ENCODE measurements at places on chromosomes 4 and X.
A peak's percentile ranks its signal among the peaks of the same experiment; 100 is the strongest.

DNA sequence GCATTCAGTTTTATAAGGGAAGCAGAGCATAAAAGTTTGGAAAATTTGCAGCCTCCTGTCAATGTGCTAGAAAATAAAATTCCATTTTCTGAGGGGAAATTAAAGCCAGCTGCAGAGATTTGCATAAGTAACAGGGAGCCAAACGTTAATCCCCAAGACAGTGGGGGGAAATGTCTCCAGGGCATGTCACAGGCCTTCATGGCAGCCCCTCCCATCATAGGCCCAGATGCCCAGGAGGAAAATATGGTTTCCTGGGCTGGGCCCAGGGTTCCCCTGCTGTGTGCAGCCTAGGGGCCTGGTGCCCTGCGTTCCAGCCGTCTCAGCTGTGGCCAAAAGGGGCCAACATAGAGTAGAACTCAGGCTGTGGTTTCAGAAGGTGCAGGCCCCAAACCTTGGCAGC lies 9.3 kb downstream of the RNF4 start:
- peaks cover 42% of the 10 kb centered on the region for H3K4me1 ChIP-seq
- H3K4me3 ChIP-seq = no peak overlapping the region
- no peaks in the 10 kb centered on the region for H3K27me3 ChIP-seq
- peak overlapping the region; percentile 6 for H3K27ac ChIP-seq
- no peak for DNase-seq

DNA sequence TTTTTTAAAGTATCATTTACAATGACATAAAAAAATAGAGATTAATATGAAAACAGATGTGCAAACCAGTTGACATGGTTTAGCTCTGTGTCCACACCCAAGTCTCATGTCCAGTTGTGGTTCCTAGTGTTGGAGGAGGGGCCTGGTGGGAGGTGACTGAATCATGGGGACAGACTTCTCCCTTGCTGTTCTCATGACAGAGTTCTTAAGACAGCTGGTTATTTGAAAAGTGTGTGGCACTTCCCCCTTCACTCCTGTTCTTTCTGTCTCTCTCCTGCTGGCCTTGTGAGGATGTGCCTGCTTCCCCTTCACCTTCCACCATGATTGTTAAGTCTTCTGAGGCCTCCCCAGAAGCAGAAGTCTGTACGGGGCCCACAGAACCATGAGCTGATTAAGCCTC lies 23.8 kb downstream of the CNOT6L start:
- H3K4me3 ChIP-seq = no peak overlapping the region
- H3K27me3 ChIP-seq = no peaks in the 10 kb centered on the region
- DNase-seq = no peak
- peaks cover 4% of the 10 kb centered on the region for H3K36me3 ChIP-seq
- H3K4me1 ChIP-seq = peaks cover 19% of the 10 kb centered on the region

GRCh38 chr4:169861593-169861992 lies 103.8 kb upstream of the HPF1 start:
- no peaks in the 10 kb centered on the region for H3K4me1 ChIP-seq
- no peak overlapping the region for H3K27ac ChIP-seq
- peaks cover 6% of the 10 kb centered on the region for H3K36me3 ChIP-seq
- no peak overlapping the region for H3K4me3 ChIP-seq
- H3K27me3 ChIP-seq = no peaks in the 10 kb centered on the region

DNA sequence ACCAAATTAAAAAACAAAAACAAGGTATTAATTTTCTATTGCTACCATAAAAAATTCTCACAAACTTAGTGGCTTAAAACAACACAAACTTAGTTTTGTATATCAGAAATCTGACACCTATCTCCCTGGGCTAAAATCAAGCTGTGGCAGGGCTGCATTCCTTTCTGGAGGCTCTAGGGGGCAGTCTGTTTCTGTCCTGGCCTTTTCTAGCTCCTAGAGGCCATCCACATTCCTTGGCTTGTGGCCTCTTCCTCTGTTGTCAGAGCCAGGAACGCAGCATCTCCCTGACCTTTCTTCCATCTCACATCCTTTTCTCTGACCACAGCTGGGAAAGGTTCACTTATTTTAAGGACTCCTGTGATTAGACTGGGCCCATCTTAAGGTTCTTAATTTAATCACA lies 38.9 kb upstream of the TLR2 start:
- peak; percentile 13 for DNase-seq
- H3K36me3 ChIP-seq = no peaks in the 10 kb centered on the region
- H3K4me3 ChIP-seq = no peak overlapping the region
- no peaks in the 10 kb centered on the region for H3K4me1 ChIP-seq
- no peak overlapping the region for H3K27ac ChIP-seq
- H3K27me3 ChIP-seq = no peaks in the 10 kb centered on the region

- no peak overlapping the region for H3K4me3 ChIP-seq
- no peak overlapping the region for H3K27ac ChIP-seq
- H3K36me3 ChIP-seq = no peaks in the 10 kb centered on the region
- H3K4me1 ChIP-seq = no peaks in the 10 kb centered on the region
Measured at GRCh38 chrX:44651358-44651757, 108.7 kb upstream of the FUNDC1 start.

DNA sequence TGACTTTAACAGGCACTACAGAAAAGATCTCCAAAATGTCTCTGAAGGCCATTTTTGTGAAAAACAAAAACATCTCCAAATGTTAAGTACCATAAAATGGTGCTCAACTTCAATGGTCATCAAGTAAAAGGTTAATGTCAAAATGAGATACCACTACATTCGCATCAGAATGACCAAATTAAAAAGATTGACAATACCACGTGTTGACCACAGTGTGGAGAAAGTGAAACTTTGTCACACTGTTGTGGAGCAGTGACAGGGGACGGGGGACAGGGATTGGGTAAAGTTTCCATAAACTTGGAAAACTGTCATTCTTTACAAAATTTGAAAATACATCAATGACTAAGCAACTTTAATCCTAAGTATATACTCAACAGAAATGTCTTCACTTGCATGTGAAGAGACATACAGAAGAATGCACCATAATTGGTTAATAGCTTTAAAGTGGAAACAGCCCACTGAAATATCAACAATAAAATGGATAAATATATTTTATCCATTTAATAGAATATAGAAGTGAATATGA lies 19.1 kb upstream of the CISD2 start:
- no peak overlapping the region for H3K27ac ChIP-seq
- H3K4me1 ChIP-seq = no peaks in the 10 kb centered on the region
- DNase-seq = no peak
- no peaks in the 10 kb centered on the region for H3K27me3 ChIP-seq

DNA sequence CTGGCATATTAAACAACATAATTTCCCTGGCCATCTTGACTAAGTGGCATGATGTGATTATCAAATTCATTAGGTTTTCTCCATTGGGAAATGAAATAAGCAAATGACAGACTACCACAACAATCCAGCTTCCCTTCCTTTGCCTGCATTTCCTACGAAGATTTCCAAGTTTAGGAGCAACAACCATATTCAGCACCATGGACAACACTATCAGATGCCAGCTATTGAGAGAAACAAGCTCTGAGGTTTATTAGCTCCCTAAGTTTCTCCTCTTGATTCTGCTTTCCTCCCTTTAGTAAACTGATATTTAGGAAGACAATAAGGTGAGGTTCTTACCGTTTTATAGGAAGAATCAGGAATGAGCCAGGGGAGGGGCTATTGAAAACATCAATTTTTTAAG lies 36.2 kb downstream of the DCX start:
- H3K27ac ChIP-seq = no peak overlapping the region
- H3K27me3 ChIP-seq = peaks cover 79% of the 10 kb centered on the region
- H3K4me1 ChIP-seq = no peaks in the 10 kb centered on the region

GRCh38 chrX:20221902-20222301 lies 44.8 kb downstream of the RPS6KA3 start:
- DNase-seq = no peak
- peaks cover 59% of the 10 kb centered on the region for H3K27me3 ChIP-seq
- H3K27ac ChIP-seq = no peak overlapping the region
- no peaks in the 10 kb centered on the region for H3K36me3 ChIP-seq

DNA sequence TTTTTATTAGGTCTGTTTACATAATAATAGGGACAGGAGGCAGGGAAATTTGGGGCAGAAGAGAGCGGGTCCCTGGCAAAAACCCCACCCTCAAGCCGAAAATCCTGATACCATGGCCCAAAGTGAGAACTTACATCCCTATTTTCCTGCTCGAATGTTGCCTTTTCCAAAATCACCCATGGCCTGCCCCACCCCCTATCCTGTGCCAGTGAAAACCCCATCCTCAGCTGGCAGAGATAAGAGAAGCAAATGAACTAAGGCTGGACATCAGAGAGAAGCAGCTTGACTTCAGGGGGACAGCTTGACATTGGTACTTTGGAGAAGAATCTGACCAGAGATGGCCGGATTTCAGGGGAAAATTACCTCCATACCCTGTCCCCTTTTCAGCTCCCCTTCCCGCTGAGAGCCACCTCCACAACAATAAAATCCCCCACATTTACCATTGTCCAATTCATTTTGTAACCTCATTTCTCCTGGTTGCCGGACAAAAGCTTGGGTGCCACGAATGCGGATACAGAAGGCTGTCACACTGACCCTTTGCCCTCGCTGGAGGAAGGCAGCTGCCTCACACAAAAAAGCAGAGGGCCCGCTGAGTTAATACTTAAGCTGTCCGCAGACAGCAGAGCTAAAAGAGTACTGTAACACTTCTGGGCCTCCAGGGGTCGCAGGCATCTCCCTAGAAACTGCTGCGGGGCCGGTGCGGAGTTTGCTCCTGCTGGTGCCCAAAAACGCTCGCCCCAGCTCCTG lies 196.2 kb downstream of the SNCA start:
- H3K4me1 ChIP-seq = no peaks in the 10 kb centered on the region
- no peak overlapping the region for H3K27ac ChIP-seq
- H3K36me3 ChIP-seq = no peaks in the 10 kb centered on the region
- DNase-seq = peak; percentile 8
- no peak overlapping the region for H3K4me3 ChIP-seq

DNA sequence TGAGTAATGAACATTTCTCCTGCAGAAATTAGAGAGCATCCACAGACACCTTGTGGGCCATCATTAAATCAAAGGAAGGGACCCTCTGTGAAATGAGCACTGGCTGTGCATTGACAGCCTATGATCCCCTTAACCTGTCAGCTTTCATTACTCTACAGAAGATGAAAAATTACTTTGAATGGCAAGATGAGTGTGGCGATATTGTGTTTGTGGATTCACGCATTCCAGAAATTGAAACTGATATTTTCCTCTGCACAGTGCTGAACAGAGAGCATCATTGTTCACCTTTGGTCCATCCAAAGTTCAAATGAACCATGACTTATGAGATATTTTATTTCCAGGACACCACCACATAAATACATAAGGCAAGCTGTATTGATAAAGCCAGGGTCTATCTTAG lies 374.8 kb upstream of the ANXA10 start:
- no peaks in the 10 kb centered on the region for H3K36me3 ChIP-seq
- DNase-seq = no peak
- no peaks in the 10 kb centered on the region for H3K27me3 ChIP-seq
- H3K4me1 ChIP-seq = peaks cover 4% of the 10 kb centered on the region
- no peak overlapping the region for H3K27ac ChIP-seq

DNA sequence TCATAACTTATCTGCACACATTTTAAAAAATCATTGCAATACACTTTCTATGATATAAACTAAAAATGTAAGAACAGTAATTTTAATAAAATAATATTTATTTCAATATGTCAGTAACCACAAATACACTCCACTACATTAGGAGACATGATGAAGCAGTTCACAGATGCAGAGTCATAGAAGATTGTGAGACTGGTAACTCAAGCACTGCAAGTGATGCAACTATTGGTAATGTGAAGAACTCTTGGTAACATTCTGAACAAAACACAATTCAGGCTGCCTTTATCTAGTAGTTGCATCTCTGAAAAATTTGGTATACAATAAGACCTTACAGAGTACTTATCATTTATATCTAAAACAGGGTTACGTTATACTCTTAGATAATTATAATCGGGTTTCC lies 52.6 kb upstream of the LRAT start:
- H3K27me3 ChIP-seq = no peaks in the 10 kb centered on the region
- peaks cover 6% of the 10 kb centered on the region for H3K4me1 ChIP-seq

GRCh38 chr4:140144050-140144449 lies 9.9 kb downstream of the MAML3 start:
- H3K27me3 ChIP-seq = no peaks in the 10 kb centered on the region
- no peak overlapping the region for H3K27ac ChIP-seq
- peaks cover 7% of the 10 kb centered on the region for H3K36me3 ChIP-seq
- DNase-seq = no peak
- no peaks in the 10 kb centered on the region for H3K4me1 ChIP-seq
- H3K4me3 ChIP-seq = no peak overlapping the region

DNA sequence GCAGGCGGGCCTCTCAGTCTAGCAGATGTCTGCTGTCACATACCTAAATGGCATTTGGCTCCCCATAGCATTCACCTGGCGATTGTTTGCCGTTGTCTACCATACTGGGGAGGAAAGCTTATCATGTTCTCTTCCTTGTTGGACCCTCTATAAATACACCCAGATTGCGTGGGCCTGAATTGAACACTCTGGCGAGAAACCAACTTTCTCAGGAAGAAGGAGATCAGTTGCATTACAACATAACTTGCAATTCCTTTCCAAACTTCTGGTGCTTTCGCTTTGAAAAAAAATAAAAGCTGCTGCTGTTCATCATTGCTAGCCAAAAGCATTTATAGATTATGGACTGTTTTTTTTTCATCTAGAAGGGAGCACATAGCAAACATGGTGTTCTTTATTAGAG lies 230.0 kb upstream of the GPC4 start:
- H3K4me3 ChIP-seq = peak overlapping the region; percentile 12
- H3K27ac ChIP-seq = no peak overlapping the region
- peaks cover 6% of the 10 kb centered on the region for H3K36me3 ChIP-seq
- DNase-seq = no peak
- H3K27me3 ChIP-seq = peaks cover 54% of the 10 kb centered on the region

DNA sequence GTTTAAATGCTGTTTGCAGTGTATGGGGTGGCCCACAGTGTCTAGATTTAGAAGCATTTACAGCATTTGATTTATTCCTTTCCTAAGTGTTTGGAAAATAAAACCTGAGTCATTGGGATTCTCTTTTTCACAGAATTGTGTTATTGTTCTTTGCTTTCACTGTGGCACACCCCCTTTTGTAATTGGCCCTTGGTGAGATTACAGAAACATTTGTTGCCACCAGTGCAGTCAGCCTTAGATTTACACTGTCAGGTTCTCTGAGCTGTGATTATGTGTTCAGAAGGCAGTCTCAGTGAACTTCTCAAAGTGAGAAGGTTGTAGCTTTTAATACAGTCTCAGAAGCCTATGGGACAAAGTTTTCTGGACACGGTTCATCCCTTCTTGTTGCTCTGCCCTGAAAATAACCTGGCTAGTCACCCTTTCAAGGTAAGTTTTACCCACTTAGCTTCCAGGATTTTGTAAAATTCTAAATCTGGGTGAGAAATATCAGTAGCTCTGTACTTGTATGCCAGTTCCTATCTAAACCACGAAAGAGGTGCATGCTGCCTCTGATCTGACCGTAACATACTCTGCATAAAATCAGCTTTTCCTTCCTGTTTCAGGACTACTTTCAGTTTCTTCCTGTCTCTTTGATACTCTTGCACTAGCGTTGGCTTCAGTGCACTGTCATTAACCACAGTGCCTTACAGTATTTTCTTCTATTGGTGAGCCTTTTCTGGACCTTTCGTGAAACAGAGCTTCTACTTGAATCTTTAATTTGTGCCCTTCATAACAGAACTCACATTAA lies 12.6 kb downstream of the RUFY3 start:
- peak overlapping the region; percentile 79 for H3K4me3 ChIP-seq
- H3K4me1 ChIP-seq = peaks cover 14% of the 10 kb centered on the region
- peak; percentile 60 for DNase-seq
- peak overlapping the region; percentile 89 for H3K27ac ChIP-seq
- peaks cover 5% of the 10 kb centered on the region for H3K36me3 ChIP-seq

- no peaks in the 10 kb centered on the region for H3K27me3 ChIP-seq
- H3K36me3 ChIP-seq = no peaks in the 10 kb centered on the region
- peak; percentile 40 for DNase-seq
- H3K4me1 ChIP-seq = peaks cover 6% of the 10 kb centered on the region
Measured at GRCh38 chr4:78481180-78481579, 70.4 kb upstream of the ANXA3 start.

- DNase-seq = no peak
- no peaks in the 10 kb centered on the region for H3K36me3 ChIP-seq
- H3K27me3 ChIP-seq = no peaks in the 10 kb centered on the region
Measured at GRCh38 chr4:151908201-151908600, 147.4 kb upstream of the GATB start.

All from MCF 10A (cell line).